ENCODE measurements at places on chromosomes 3 and 15.

- no peak for DNase-seq
Measured at GRCh38 chr15:53535886-53536285, 223.6 kb downstream of the WDR72 start.

GRCh38 chr3:58237941-58238681 is 519 bp downstream of the ABHD6 start:
- DNase-seq: no peak

DNA sequence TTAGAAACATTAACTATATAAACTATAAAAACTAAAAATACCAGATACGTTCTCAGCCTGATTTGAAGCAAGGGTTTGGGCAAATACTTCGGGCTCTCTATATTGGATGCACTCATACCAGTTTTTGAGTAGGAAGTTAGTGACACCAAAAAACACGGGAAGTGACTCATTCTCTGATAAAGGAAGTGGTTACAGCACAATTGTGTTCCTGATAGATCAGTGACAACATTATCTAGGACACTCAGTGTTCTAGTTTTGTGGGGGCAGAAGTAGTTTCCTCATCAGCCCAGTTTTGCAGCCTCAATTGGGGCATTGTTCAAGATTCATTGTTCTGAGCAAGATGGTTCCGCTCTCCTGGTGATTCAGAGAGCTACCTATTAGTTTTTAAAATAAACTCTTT is 469.6 kb upstream of the DPPA4 start:
- DNase-seq: no peak

DNA sequence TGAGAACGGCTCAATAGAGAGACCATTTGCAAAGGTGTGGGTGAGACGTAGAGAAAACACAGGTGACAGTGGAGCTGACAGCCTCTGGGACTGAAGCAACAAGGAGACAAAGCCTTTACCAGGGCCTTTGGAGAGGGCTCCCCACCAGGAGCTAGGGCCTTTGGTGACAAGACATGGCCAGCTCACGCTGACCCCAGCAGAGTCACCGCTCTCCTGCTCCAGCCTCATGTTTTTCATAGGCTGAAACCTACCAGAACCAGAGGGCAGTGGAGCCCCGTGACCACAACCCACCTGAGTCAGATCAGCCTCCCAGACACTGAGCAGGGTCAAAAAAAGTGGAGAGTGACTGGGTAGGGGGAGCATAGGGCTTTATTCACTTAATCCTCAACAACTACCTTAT is 214.7 kb downstream of the SHQ1 start:
- DNase-seq: no peak

DNA sequence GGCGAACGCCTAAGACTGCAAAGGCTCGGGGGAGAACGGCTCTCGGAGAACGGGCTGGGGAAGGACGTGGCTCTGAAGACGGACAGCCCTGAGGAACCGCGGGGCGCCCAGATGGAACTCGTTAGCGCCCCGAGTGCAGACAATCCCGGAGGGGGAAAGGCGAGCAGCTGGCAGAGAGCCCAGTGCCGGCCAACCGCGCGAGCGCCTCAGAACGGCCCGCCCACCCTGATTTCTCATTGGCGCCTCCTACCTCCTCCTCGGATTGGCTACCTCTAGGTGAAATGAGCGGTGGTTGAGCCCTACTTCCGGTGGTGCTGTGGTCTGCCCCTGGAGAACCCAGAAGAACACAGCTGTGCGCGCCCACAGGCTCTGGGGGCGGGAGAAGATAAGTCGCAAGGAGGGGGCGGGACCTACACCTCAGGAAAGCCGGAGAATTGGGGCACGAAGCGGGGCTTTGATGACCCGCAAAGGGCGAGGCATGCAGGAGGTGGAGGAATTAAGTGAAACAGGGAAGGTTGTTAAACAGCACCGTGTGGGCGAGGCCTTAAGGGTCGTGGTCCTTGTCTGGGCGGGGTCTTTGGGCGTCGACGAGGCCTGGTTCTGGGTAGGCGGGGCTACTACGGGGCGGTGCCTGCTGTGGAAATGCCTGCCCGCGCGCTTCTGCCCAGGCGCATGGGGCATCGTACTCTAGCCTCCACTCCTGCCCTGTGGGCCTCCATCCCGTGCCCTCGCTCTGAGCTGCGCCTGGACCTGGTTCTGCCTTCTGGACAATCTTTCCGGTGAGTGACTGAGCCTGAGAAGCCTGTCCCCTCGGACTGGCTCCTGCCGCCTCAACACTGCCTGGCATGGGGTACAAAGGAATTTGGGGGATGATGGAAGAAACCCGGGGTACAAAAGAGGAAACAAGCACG is at the start of gene OGG1:
Gene OGG1 (plus strand): TSS at position 308 of the 911 bp plus-strand sequence. CDS start 335 bp downstream, at position 643.
- DNase-seq: peak; percentile 99

GRCh38 chr15:77844798-77845446 is 212.2 kb upstream of the LINGO1 start:
- DNase-seq: no peak

DNA sequence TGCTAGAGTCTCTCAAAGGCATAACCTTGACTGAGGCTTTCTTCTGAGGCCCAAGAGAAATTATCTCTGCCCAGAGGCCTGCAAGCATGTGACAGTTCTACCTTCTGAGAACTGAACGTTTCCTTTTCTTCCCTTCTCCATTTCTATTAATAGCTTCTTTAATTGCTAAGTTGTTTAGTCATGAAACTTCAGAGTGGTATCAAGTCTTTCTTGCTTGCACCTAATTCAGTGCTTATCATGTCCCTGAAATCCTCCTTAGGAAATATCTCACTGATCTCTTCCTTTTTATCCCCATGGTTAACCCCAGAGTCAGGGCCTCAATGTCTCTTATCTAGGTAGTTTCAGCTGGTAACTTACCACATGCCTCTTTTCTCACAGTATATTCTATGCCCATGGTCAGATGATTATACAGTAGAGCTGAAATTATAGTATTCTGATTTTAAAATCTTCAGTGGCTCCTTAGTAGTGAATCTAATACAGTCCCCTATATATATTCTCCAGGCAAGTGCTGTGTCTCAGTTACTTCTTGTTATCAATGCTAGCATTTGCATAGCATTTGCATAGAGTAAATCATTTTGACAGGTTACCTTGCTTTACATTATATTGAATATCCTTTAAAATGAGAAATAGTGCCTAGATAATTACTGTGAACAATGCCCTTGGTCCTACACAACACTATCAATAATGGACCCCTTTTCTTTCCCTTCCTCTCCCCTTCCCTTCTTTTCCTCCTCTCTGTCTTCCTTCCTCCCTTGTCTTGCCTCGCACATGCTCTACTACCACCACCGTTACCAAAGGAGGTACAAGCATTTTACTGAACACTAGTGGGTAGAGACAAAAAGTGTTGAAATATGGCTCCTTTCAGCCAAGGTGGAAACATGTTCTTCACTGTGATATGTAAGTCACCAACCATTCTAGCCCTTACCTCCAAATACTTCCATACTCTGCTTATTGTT is 33.0 kb downstream of the KBTBD8 start:
- DNase-seq: no peak

DNA sequence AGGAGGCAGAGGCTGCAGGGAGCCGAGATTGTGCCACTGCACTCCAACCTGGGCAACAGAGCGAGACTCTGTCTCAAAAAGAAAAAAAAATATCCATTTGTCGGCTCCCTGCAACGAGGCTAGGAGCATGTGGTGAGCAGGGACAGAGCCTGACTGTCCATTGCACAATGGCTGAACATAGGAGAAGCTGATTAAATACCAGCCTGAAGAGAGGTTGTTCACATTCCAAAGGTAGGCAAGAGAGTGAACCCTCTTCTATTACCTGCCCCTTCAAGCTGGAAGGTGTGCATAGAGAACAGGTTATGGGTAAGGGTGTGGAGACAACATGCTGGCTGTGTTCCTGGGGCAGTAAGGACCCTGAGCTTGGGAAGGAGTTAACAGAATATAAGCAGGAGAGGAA is 78.7 kb downstream of the DAPK2 start:
- DNase-seq: no peak

- no peak for DNase-seq
Measured at GRCh38 chr3:43869491-43869890, 178.8 kb downstream of the ABHD5 start.

- no peak for DNase-seq
Measured at GRCh38 chr3:4949004-4949403, 30.2 kb upstream of the BHLHE40 start.

DNA sequence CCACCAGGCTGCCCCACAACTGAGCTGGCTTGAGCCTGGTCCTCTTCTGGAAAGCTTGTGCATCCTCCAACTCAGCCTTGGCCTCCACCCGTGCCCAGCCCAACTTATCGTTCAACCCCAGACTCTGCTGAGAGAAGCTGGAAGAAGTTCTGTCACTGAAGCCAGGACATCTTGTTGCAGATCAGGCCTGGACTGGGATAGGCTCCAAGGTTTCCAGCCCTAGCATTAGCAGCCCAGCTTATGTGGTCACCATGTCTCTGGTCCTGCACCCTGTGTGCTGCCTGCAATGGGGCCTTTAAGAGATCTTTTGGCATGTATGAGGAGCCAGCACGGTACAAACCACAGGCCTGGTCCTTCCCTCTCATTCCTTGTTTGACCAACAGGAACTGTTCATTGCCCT is 15.2 kb upstream of the CAMP start:
- no peak for DNase-seq

- DNase-seq: no peak
Measured at GRCh38 chr15:89353991-89354390, 19.4 kb upstream of the POLG start.

GRCh38 chr3:176757429-176757828 is 439.9 kb downstream of the TBL1XR1 start:
- no peak for DNase-seq

- DNase-seq: no peak
Measured at GRCh38 chr3:184423561-184423960, 43.7 kb downstream of the CHRD start.

DNA sequence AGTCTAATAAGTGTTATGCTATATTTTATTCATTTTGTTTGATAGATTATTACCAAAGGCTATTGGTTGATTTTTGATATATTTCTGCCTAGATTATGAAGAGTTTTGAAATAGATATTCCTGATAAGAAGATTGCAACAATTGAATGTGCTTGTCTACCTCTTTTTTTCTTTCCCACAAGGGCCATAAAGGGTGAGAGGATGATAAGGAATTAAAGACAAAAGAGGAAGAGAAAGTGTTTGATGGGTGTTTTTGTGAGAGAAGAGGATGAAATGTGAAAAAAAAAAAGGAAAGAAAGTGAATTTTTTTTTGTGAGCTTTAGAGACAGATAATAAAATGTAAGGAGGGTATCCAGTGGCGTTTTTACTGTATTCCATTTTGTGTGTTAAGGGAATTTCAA is 244.4 kb downstream of the CHST2 start:
- no peak for DNase-seq

GRCh38 chr3:151561878-151562277 is 101.0 kb upstream of the IGSF10 start:
- no peak for DNase-seq

- DNase-seq: peak; percentile 55
Measured at GRCh38 chr15:34437687-34438086, at the start of gene GOLGA8A. TSS of gene GOLGA8A (minus strand) at chr15:34437808. CDS start at chr15:34389691, 48,117 bp downstream.
